ENCODE measurements at places on chromosomes 6 and 20. TPM values are rescaled to one million over a fixed set of nuclear protein-coding genes. Genes with fewer than 3 reads are reported as not detected.
A peak's percentile ranks its signal among the peaks of the same experiment; 100 is the strongest.

DNA sequence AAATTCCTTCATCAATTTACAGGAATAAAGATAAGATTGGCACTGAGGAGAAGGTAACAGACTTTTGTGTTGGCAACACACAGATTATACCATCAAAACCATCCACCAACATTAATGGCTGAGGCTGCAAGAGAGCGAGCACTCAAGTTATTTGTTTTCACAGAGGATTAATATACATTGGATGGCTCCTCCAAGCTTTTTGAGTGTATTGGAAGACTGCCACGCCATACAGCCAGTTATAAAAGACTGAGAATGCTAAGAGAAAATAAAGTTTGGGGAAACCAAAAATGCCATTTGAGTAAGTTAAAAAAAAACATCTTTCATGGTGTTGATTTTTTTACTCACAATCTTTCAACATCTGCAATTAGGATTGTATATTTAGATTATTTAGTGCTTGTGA lies 973.8 kb upstream of the SLC35B3 start:
- H3K4me3 ChIP-seq = no peak overlapping the region
- no peaks in the 10 kb centered on the region for H3K4me1 ChIP-seq
- no peak overlapping the region for H3K27ac ChIP-seq
- no peaks in the 10 kb centered on the region for H3K27me3 ChIP-seq

DNA sequence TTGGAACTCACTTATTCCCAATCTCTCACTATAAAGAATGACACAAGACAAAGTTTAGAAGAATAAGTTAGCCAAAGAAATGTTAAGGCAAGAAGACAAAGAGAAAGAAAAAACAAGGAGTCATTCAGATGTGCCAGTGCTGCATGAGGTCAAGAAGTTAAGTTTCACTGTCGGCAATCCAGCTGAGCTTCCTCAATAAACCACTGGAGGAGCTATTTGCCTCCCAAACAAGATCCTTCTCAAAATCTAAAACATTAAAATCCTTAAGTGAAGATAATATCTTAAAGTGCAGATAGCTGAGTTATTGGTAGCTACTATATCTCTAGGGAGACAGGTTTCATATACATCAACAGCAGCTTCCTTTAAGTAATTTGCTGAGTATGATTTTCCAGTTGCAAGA lies 512.3 kb downstream of the HDGFL1 start:
- no peak overlapping the region for H3K4me3 ChIP-seq
- H3K4me1 ChIP-seq = peaks cover 5% of the 10 kb centered on the region
- no peaks in the 10 kb centered on the region for H3K36me3 ChIP-seq
- no peak overlapping the region for H3K27ac ChIP-seq
- no peaks in the 10 kb centered on the region for H3K27me3 ChIP-seq
- no peak for DNase-seq

DNA sequence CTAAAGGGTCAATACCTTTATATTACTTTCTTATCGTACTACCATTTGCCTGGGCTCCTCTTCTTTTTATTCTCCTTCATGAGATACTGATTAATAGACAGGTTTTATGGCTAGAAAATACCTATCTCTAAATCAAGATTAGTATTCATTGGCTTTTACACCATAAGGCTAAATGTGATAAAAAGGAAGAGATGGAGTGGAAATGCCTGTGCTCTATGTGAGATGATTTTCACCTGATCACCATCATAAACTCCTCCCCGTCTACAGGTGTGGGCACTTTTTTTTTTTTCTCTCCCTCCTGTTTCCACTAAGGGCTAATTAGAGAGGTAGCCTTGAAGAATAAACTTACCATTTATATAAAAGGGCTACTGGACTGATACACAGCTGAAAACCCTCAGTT lies at the start of gene GLYATL3:
TSS of gene GLYATL3 (plus strand) at position 301 of the 400 bp plus-strand sequence. CDS start 12,068 bp downstream, outside the sequence.
- no peak within 1 kb of the TSS for H3K4me3 ChIP-seq
- no peaks in the 10 kb centered on the region for H3K4me1 ChIP-seq
- no peak for DNase-seq
- no peaks in the 10 kb centered on the region for H3K27me3 ChIP-seq
- H3K36me3 ChIP-seq = no peaks in the 10 kb centered on the region

BRD2 gene
- total RNA-seq = 66.3 TPM

DNA sequence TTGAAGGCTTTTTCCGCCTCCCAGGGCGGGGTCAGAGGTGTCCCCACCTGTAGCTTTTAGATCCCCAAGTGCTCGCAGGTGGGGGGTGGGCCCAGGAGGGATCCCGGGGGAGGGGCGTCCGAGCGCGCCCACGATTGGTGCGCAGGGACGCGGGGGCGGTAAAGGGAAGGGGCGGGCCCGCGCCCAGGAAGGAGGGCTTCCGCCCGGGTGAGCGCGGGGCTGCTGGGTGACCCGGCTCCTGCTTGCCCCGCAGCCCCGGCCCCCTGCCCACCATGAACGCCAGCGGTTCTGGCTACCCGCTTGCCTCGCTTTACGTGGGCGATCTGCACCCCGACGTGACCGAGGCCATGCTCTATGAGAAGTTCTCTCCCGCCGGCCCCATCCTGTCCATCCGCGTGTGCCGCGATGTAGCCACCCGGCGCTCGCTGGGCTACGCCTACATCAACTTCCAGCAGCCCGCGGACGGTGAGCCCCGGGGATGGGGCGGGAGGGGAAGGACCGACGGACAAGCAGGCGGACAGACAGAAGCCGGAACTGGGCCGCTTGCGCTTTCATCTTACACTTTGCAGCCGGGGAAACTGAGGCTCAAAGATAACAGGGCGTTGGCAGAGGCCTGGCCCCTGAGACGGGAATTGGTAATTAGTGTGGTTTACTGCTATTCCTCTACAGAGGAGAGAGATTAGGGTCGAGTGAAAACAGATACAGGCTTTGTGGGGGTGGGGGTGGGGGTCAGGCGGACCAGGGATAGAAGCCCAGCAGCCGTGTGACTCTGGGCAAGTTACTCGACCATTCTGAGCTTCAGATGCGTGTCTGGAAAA lies at the start of gene PABPC1L:
TSS of gene PABPC1L (plus strand) at position 189 of the 818 bp plus-strand sequence. CDS start at position 273, 84 bp downstream.
- peak; percentile 47 for DNase-seq
- peaks cover 18% of the 10 kb centered on the region for H3K4me1 ChIP-seq
- peaks cover 28% of the 10 kb centered on the region for H3K36me3 ChIP-seq
- H3K4me3 ChIP-seq = peak within 1 kb of the TSS; percentile 65
- no peak within 1 kb of the TSS for H3K27ac ChIP-seq

ZSWIM3 gene
- total RNA-seq = 2.2 TPM

- H3K27me3 ChIP-seq = no peaks in the 10 kb centered on the region
- no peak overlapping the region for H3K27ac ChIP-seq
- DNase-seq = no peak
- H3K36me3 ChIP-seq = no peaks in the 10 kb centered on the region
- H3K4me1 ChIP-seq = peaks cover 7% of the 10 kb centered on the region
Observed at GRCh38 chr6:46302176-46302575, 131.4 kb upstream of the ENPP5 start.

GRCh38 chr6:168278904-168279303 lies 40.7 kb downstream of the DACT2 start:
- H3K4me1 ChIP-seq = no peaks in the 10 kb centered on the region
- no peaks in the 10 kb centered on the region for H3K27me3 ChIP-seq
- H3K4me3 ChIP-seq = no peak overlapping the region
- no peaks in the 10 kb centered on the region for H3K36me3 ChIP-seq

HTR1E gene
- total RNA-seq = not detected

CST5 gene
- total RNA-seq = not detected

GRCh38 chr6:153231048-153231646 lies 100.1 kb upstream of the RGS17 start:
- H3K36me3 ChIP-seq = no peaks in the 10 kb centered on the region
- H3K4me3 ChIP-seq = no peak overlapping the region
- DNase-seq = peak; percentile 31
- H3K27me3 ChIP-seq = no peaks in the 10 kb centered on the region
- H3K27ac ChIP-seq = no peak overlapping the region

DNA sequence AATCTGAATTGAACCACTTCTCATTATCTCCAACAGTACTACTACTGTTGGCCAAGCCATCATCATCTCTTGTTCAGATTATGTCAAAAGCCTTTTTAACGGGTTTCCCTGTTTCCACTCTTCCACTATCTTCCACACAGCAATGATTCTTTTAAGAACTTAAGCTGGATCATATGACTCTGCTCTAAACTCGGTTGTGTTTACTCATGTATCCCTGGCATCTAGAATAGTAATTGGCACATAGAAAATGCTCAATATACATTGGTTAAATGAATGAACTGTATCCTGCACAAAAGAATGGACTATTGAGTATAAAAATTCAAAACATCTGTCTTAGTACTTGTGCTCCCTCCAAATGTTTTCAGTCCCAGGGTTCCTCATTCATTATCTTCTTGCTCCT lies 2.8 kb upstream of the COX7A2 start:
- H3K36me3 ChIP-seq = no peaks in the 10 kb centered on the region
- no peaks in the 10 kb centered on the region for H3K27me3 ChIP-seq
- no peak overlapping the region for H3K27ac ChIP-seq
- no peaks in the 10 kb centered on the region for H3K4me1 ChIP-seq
- H3K4me3 ChIP-seq = no peak overlapping the region

- H3K36me3 ChIP-seq = no peaks in the 10 kb centered on the region
- H3K27me3 ChIP-seq = peaks cover 7% of the 10 kb centered on the region
- H3K4me3 ChIP-seq = no peak overlapping the region
- H3K4me1 ChIP-seq = no peaks in the 10 kb centered on the region
- DNase-seq = no peak
Observed at GRCh38 chr6:90351696-90352095, 55.1 kb upstream of the BACH2 start.

RAET1G gene
- not detected for total RNA-seq

DNA sequence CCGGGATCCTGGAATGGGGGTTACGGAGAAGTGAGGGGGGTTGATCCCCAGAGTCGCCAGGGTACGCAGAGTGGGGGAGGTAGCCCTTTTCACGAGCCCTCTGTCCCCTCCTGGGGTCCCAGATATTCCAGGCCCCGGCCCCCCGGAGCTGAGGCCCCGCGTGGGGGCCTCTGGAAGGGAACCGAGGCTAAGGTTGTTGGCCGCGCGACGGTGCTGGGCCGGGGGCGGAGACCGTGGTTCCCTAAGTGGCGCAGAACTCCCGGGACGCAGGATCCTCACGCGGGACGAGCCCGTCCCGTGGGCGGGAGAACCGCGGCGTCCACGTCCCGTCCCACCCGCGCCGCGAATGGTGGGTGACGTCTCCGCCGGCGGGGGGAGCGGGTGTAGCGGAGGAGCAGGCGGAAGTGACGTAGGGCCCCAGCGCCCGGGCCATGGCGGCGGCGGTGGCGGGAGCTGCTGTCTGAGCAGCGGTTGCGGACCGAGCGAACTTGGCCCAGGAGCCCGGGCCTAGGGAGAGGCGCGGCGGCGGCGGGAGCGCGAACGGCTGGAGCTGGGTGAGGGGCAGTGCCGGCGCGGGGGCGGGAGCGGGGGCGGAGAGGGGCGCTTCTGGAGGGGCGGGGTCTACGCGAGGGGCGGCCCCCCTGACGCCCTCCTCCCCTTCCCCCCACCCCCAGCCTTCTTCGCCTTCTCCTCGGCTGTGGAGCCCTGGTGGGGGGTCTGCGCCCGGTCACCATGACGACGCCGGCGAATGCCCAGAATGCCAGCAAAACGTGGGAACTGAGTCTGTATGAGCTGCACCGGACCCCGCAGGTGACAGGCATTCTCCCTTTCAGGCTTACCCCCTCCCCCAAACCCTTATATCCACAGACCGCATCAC lies at the start of gene RING1:
TSS of gene RING1 (plus strand) at position 410 of the 877 bp plus-strand sequence. CDS start at position 733, 323 bp downstream.
- no peaks in the 10 kb centered on the region for H3K27me3 ChIP-seq
- H3K4me3 ChIP-seq = peak within 1 kb of the TSS; percentile 98
- peak; percentile 90 for DNase-seq
- peak within 1 kb of the TSS; percentile 90 for H3K27ac ChIP-seq
- H3K36me3 ChIP-seq = no peaks in the 10 kb centered on the region

GRCh38 chr6:48311301-48311700 lies 200.3 kb upstream of the PTCHD4 start:
- H3K27ac ChIP-seq = no peak overlapping the region
- H3K36me3 ChIP-seq = no peaks in the 10 kb centered on the region
- no peaks in the 10 kb centered on the region for H3K27me3 ChIP-seq

FILIP1 gene
- total RNA-seq = 112 TPM

GSTA2 gene
- total RNA-seq = not detected

DNA sequence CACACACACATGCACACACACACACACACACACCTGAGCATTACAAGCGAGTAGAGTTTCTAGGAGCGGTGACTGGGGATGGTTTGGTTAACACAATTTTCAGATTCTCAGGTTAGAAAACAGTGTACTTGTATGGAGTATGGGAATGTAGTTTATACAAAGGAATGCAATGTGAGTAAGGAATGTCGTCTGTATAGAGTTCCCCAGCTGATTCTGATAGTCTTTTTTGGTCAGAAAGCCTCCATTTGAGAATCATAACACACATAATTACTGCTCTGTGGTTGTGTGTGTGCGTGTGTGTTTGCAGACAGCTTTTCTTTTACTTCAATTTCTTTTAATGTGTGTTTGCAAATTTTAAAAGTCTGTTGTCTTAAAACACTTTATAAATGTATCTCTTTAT lies 93.2 kb downstream of the MYO6 start:
- H3K27me3 ChIP-seq = no peaks in the 10 kb centered on the region
- no peaks in the 10 kb centered on the region for H3K4me1 ChIP-seq
- DNase-seq = no peak
- H3K4me3 ChIP-seq = no peak overlapping the region
- H3K27ac ChIP-seq = no peak overlapping the region
- H3K36me3 ChIP-seq = peaks cover 20% of the 10 kb centered on the region

DNA sequence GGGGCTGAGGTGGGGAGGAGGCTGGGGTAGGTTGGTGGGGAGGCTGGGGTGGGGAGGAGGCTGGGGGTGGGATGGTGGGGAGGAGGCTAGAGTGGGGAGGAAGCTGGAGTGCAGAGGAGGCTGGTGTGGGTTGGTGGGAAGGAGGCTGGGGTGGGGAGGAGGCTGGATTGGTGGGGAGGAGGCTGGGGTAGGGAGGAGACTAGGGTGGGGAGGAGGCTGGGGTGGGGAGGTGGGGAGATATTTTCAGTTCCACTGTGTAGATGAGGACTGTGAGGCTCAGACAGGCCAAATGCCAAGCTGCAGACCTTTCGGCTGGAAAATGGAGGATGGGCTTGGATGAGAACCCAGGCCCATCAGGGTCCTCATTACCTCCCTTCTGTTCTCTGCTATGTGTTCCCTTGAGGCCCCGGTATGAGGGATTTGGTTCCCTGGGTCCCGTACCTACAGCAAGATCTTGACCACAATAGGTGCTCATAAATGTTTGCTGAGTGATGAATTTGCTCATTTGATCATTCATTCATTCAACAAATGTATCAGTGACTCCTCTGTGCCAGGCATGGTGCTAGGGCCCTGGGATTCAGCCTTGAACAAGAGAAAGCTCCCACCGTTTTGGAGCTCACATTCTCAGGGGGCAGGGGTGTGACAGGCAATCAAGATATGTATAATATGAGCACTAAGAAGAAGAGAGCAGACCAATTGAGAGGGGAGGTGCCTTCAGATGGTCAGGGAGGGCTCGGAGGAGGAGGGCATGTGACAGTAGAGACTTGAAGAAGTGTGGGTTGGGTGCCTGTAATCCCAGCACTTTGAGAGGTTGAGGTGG lies 36.1 kb upstream of the NOL4L start:
- no peak for DNase-seq
- H3K27me3 ChIP-seq = peaks cover 12% of the 10 kb centered on the region
- no peak overlapping the region for H3K27ac ChIP-seq
- no peak overlapping the region for H3K4me3 ChIP-seq
- H3K36me3 ChIP-seq = no peaks in the 10 kb centered on the region
